Progenitor cell of endocrine pancreas (in vitro differentiated cells): ENCODE measurements at places on chromosomes 3 and 15. TPM values are rescaled to one million over a fixed set of nuclear protein-coding genes. Genes with fewer than 3 reads are reported as not detected.

DNA sequence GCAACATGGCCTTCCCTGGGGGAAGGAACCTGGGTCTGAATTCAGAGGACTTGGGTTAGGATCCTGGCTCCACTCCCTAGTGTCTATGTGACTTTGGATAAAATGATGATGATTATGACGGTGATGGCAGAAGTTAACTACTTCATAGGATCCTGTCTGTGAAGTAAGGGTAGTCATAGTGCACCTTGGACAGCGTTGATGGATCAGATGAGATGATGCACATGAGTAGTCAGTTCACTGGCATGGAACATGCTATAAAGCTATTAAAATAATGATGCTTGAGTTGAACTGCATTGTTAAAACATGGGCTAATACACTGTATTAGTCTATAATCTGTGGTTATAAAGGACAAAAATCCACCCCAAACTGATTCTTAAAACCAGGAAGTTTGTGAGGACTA lies 62.0 kb downstream of the EEFSEC start:
- no peak for DNase-seq

GRCh38 chr15:96889734-96890480 lies 559.4 kb downstream of the NR2F2 start:
- no peak for DNase-seq

- DNase-seq = no peak
These were observed 36.4 kb downstream of the SV2B start for GRCh38 chr15:91136386-91136923.

GRCh38 chr3:20319551-20319950 lies 133.5 kb upstream of the SGO1 start:
- no peak for DNase-seq

GRCh38 chr15:35933531-35933930 lies 387.6 kb upstream of the DPH6 start:
- DNase-seq = no peak

DNA sequence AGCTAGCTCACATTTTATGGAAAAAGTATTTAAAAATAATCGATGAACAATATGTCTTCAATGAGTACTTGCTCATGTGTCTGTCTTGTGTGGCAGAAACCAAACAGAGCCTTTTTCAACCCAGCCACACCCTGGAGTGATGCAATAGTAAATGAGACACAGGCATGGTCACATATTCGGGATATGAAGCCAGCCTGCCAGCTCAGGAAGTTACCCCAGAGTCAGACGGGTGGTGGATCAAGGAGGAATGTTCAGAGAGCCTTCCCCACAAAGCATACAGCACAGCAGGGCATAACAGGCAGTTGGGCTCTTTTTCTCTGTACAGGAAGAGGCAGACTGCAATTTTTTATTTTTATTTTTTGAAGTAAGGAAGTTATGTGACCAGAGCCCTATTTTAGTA lies 27.3 kb downstream of the LARP6 start:
- no peak for DNase-seq

- DNase-seq = no peak
These were observed 27.6 kb downstream of the ARPP21 start for GRCh38 chr3:35666888-35667287.

GRCh38 chr3:43405888-43406642 lies 119.7 kb downstream of the SNRK start:
- DNase-seq = no peak

- no peak for DNase-seq
These were observed 298.6 kb downstream of the ADAMTS17 start for GRCh38 chr15:100043068-100043641.

DNA sequence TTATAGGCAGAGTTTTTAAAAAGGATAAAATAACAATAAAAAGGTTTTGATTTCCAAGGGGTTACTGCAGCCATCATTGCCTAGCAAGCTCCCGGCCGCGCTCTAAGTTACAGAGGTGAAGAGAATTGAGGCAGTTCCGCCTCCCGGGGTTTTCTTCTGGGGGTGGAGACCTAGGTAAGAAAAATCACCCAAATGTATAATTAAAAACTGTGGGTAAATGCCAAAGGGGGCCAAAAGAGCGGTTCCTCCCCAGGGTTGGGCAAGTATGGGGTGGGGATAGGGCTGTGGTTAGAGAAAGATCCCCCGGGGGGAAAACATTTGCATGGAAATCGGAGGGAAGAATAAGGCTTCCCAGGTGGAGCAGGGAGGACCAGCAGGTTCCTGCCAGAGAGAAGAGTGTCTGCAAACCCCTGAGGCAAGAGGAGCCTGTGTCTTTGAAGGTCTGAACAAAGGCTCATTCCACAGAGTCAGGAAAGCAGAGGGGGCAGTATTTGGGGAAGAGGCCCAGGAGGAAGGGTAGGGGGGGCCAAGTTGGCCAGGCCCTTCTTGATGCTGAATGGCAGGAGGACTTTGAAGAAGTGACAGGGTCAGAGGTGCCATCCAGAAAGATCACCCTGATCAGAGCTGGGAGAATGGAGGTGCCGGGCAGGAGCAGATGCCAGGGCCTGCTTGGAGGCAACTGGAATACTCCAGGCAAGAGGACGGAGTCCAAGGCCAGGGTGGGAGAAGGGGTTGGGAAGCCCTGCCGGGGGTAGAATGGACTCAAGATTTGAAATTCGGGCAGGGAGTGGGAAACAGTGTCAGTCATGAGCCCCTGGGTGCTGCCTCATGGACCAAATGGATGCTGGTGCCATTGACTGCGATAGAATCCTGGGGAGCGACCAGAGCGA lies 152.9 kb upstream of the RGMA start:
- no peak for DNase-seq

CPNE4 gene
- total RNA-seq = 4.6 and 5.5 TPM in 2 replicates

LYSMD4 gene
- 17.9 and 18.8 TPM in 2 replicates for total RNA-seq

CX3CR1 gene
- total RNA-seq = not detected in 2 replicates

CCR9 gene
- total RNA-seq = not detected in 2 replicates

EIF4A2 gene
- 498 and 504 TPM in 2 replicates for total RNA-seq
